ENCODE measurements at places on chromosomes 5 and 9.

DNA sequence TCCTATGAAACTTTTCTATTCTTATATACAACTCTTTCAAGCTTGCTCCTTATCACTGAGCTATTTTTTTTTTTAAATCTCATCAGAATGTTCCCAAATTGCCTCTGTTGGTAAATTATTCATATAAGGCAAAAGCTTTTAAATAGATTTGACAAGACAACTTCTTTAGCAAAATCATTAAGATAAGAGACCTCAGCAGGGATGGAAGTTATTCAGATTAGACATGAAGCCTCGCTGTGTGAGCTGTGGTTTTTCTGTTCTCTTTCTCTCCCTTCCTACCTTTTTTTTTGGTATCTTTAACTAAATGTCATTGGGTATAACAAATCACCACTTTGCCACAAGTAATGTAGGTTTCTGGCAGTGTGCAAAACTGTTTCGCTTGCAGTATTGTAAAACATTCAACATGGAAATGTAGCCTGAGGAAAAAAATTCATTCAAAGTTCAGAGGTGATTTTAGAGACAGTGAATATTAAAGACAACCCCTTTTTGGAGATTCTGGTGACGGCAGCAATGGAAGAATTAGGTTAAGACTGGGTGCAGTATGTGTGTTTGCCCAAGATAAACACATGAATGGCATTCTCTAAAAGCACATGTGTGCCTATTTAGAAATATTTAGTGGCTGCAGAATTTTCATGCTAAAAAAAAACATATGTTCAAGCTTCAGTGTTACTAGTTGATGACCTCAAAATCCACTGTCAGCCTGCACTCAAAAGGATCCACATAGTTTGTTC lies 467.1 kb downstream of the ZNF608 start:
- DNase-seq = no peak

DNA sequence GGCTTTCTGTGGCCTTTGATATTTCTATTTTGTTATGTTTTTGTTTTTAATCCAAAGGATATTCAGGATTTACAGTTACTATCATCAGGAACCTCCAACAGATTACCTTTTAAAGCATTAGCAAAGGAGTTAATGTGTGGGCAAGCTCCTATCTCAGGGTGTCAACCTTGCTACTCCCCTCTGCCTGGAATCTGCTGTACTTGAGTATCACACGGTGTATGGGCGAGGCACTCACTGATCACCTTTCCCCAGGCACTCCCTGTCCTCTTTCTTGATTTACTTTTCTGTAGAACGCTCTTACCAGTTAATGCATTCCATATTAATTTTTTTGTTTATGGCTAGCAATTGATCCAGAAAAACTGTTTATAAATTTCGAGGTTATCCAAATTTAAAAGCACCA lies 117.0 kb upstream of the GAS1 start:
- no peak for DNase-seq

- no peak for DNase-seq
Observed at GRCh38 chr5:96611946-96612345, 50.2 kb upstream of the CAST start.

DNA sequence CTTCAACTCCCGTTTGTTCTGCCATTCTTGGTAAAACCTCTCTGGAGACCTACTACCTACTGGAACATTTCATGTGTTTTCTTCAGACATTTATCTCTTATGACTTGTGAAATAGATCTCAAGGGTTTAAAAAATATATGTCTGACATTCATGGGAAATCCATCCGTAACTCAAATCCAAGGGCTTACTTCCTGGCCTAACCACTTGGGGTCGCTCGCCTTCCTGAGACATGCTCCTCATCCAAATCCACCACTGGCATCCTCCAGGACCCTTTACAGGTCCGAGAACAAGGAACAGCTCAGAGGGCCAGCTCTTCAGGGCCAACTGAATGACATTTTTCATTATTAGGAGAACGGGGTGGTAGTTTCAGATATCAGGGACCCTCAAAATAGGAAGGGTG lies 235.1 kb upstream of the TUT7 start:
- no peak for DNase-seq

- DNase-seq = peak; percentile 77
Observed at GRCh38 chr5:171579976-171580411, 160.5 kb downstream of the FGF18 start.

DNA sequence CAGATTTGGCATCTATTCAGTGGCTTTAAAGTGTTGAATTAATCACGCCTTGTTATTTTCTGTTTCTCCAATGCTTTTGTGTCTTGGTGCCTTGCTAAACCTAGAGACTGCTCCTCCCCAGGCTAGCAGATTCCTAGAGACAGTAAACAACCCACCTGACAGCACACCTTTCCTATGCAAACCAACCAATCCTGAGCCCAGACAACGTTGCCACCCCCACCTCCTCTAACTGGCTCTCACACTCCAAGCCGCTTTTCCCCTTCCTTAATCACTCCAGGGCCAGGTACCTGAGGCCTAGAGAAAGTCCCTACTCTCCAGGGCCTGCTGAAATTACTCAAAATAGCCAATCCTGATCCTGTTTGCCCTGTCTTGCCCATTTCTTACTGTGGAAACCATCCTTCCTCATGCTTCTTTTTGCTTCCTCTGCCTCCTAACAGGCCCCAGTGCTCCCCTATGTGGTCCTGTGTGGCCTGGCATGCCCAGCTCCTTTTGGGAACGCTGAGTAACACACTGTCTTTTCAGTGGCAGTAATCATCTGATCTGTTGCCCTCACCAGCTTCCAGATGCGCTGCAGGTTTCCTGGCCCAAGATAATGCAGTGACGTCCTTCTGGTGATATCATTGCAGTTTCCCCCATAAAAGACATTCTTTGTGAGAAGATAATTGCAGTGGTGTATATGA lies 53.4 kb downstream of the GAS1 start:
- DNase-seq = no peak

- DNase-seq = no peak
Observed at GRCh38 chr9:123390337-123391135, 34.5 kb downstream of the CRB2 start.

GRCh38 chr5:172490514-172491461 lies 36.5 kb upstream of the SH3PXD2B start:
- DNase-seq = peak; percentile 70

GRCh38 chr9:113803811-113804589 lies 72.1 kb upstream of the ZNF618 start:
- DNase-seq = no peak

- no peak for DNase-seq
Observed at GRCh38 chr5:178123094-178123965, 7.5 kb upstream of the RMND5B start.

DNA sequence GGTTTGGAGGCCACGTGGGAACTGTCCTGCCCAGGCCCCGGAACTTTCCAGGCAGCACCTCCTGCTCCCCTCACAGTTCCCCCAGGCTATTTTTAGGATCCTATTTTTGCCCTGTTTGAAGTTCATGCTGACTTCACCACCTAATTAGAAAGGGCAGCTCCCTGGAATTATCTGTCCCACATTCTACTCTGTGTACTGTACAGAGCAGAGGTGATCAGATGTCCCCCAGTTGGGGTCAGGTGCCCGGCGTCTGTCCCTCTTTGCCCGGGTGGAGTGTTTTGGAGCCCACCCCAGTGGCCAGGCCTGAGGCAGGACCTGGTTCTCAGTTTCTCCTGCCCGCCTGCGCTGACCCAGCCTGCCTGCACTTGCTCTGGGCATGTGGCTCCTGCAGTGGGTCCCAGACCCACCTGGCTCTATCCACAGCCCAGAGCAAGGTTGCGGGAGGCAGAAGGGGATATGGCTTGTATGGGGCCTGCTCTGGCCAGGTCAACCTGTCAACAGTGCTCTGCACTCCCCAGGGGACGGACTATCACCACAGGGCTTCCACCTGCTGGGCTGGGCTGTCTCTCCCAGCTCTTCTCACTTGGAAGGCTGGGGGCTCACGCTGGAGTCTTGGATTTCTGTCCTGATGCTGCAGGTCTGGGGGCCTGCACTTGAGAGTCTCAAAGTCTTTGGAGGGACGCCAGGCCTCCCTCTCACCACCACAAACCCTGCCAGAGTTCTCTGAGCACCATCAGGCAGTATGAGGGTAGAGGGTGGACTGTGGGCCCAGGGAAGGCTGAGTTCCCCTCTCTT lies 268.3 kb downstream of the GADD45G start:
- peak; percentile 80 for DNase-seq

GRCh38 chr9:109939698-109940342 lies 159.8 kb downstream of the PALM2AKAP2 start:
- no peak for DNase-seq

DNA sequence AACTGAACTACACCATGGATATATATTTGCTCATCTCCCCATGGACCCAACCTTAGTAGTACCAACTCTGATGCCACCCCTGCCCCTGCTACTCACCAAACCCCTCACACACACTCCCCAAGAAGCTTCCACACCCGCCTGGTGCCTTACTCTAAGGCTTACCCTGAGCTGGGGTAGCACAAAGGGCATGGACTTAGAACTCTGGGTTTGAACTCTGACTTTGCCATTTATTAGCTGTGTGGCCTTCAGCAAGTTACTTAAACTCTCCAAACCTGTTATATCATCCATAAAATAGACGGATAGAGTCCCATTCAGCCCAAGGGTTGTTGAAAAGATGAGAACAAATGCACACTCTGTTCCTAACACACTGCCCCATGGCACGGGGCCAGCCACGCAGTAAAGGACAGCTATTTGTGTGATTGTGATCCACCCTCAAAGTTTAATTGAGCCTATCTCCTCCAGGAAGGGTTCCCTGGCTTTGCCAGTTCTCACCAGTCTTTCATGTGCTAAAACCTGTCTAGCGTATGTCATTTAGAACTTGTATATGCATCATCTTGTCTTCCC lies 111.0 kb downstream of the KLHL3 start:
- DNase-seq = no peak

DNA sequence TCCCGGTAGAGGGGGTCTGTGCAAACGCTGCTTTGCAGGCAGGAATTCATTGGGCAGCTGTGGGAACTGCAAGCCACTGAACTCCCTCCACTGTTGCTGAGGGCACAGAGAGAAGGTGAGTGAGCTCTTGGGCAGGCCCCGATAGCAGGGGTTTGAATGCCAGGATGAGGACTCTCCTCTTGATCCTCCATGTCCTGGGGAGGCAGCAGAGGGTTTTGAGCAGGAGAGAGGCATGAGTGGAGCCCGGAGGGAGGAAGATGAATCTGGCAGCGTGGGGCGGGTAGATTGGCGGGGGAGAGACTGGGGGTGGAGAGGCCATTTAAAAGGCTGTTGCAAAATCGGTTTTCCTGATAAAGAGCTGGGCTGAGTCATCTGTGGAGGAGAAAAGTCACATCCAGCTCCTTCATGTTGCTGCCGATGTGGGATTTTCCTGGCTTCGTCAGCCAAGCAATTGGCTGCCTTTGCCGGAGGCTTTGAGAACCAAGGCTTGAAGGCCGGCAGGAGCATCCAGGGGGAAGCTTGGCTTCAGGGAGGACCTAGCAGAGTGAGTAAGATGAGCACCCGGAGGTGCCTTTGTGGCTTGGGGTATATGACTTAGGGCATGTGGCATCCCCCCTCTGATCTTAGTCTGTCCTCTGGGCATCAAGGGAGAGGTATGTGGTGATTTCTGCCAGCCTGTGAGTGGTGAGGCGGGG lies at the start of gene SYNPO:
SYNPO (plus strand) TSS at position 350 of the 695 bp plus-strand sequence. CDS start 7,616 bp downstream, outside the sequence.
- DNase-seq = peak; percentile 88

DNA sequence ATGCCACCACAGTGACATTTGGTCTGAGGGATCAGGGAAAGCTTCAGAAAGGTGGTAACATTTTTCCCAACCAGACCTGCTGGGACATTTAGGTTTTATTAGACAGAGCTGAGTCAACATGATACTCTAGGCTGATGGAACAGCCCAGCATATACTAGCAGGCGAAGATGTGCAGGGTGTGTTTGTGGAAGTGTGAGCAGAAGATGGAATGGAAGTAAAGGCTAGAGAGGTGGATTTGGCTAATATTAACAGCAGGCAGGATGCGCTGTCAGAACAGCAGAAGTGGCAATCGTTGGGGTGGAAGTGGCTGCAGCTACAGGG lies 340.6 kb downstream of the ASTN2 start:
- no peak for DNase-seq

DNA sequence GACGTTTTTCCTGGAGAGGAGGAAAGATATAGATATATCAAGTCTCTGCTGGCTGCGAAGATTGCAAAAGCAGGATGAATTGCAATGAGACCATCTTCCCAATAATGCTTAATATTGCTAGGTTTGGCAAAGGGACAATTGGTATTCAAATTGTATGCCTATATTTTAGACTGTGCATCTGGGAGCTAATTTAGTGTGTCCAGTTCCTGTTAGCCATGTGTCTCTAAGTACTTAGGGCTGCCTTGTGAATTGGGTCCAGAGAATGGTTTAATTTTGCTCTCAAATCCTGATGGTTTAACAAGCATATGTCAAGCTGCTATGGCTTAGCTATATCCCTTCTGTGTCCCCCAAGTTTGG lies 97.6 kb upstream of the ZNF366 start:
- no peak for DNase-seq

DNA sequence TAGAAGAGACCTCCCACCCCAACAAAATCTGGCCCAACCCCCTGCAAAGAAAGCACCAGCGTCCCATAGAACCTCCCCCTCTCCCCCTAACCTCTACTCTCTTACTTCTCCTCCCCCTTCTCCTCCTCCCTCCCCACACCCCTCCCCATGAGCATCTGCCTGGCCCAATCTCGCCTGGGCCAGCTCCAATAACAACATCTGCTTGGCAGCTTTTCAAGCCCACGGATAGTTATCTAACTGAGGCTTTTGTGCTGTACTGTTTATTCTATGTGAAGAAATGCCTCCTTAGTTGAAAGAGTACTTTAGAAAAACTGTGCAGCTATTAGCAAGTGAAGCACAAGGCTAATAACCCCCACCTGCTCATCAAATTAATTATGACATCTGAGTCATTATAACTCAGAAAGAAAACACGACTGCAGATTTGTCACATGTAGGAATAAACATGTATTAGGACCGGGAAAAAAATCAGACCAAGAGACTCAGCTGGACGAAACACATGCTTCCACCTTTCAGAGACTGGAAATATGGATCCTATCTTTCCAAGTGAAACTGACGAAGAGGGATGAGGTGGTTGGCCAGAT lies 42.8 kb downstream of the NFIB start:
- no peak for DNase-seq

GRCh38 chr5:4306057-4306456 lies 710.4 kb downstream of the IRX1 start:
- DNase-seq = no peak

- DNase-seq = no peak
Observed at GRCh38 chr9:30519166-30519565, 1865.3 kb upstream of the ACO1 start.

- no peak for DNase-seq
Observed at GRCh38 chr5:173055722-173055982, 500 bp upstream of the CREBRF start.

GRCh38 chr9:115254287-115255180 lies 136.6 kb upstream of the TNC start:
- DNase-seq = no peak

- no peak for DNase-seq
Observed at GRCh38 chr5:167720259-167720658, 571.2 kb upstream of the WWC1 start.

DNA sequence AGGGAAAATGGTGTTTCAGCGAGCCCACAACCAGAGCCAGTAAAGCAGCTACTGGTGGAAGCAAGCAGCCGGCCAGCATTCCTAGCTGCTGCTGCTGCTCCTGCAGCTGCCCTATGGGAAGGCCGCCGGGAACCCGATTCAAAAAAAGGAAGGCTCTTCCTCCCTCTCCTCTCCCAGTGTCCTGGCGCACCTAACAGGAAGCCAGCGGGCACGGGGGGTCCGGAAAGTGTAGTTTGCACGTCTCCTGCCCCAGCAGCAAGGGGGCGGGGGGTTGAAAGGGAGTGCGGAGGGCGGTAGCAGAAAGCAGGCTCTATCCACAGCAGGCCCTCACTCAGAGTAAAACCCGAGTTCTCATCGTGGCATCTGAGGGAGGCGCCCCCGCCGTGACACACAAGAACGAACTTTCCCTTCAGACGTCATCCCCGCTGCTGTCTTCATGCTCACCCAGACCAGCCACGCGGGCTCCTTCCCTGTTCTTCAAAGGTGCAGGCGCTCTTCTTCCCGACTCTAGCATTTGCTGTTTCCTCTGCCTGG lies 16.5 kb downstream of the GRXCR2 start:
- peak; percentile 77 for DNase-seq
